ENCODE measurements at places on chromosomes 11 and 22.

DNA sequence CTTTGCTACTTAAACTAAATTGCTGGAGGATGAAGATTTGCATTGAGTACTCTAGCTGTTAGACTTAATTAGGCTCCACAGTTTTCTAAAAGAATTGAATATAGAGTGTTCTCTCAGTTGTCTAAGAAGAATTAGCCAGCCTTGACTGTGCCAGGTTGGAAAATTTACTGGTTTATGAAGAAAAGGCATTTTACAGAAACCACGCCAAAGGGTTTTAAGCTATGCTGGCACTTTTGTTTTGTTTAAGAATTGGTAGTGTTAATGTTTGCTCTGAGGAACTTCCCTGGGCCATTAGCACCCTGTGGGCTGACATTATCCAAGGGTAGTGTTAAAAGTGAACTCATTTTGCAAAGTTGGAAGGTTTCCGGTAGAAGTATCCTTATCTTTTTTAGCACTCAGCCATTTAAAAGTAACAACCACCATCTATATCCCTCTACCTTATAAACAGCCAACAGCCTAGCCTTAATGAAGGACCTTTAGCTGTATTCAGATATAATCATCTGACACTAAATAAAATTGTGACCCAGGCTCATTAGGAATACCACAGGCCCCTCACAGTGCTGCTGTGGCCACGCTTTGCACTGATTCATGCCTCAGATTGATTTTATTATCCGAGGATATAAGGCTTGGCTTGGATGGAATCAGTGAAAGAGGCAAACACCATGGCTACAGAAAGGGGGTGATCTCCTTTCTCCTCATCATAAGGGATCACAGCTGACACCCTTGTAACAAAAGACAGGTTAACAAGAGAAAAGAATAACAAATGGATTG, 158.9 kb downstream of the NCAM1 start:
- no peak for DNase-seq

GRCh38 chr11:8224161-8224591, 39.5 kb downstream of the LMO1 start:
- no peak for DNase-seq

DNA sequence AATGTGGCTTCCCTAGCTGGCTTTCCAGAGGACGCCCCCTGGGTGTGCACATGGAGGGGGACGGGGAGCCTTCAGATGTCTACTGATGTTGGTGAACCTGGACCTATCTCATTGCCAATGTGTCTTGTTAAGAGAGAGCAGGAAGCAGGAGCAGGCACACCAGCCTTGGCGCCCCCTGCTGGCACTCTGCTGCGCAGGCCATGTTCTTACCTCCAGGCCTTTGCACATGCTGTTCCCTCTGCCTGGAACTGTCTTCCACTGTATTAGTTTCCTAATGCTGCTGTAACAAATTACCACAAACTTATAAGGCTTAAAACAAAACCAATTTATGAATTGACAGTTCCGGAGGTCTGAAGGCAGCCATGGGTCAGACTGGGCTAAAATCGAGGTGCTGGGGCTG, 23.6 kb upstream of the MN1 start:
- no peak for DNase-seq

DNA sequence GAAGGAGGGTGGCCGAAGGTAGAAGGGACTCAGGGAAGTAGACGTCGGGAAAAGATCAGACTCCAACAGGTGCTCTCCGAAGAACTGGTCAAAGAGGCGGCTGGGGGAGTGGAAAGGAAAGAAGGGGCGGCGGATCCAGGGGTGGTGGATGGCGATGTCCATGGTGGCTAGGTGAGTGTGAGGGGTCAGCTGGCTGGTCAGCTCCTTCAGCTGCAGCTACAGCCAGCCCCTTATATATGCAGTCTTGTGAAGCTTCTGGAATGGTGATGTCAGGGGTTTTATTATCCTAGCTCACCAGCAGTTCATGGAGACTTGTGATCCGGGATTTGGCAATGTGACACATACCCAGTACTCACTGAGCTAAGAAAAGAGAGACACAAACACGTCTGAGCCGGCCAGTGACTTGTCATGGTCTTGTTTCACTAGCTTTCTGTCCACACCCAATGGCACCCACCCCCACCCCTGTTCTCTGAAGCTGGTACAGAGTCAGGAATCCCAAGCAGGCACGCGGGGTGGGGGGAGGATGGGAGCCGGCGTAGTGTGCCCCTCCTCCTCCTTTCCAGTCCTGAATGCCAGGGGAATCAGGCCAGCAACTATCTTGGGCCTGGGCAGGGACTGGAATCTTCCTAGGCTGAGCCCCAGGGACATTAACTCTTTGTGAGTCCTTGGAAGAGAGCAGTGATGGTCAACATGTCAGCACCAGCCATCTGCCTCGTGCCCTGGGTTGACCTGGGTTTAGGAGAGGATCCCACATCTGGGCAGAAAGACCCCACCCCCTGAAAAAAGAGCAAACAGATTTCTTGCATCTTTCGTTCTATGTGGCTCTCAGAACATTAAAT, at the start of gene CRYAB:
Gene CRYAB, minus strand, starts transcription at position 208 of the 839 bp plus-strand sequence. Its CDS starts 46 bp downstream, at position 162.
- no peak for DNase-seq

DNA sequence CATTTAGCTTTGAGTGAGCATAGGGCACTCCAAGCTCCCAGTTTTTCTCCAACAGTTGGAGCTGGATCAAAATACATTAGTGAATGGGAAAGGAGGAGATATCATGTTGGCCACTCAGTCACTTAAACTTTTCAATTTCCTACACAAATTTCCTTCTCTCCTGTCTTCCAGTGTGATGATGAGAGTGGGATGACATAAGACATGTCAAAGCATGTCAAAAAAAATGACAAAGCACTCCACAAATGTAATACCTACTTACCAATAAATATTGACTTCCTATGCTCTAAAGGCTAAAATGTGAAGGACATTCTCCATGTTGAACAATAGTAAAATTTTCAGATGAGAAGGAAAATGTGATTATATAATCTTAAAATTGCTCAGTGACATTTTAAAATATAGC, 1.5 kb upstream of the GRM5 start:
- DNase-seq = no peak

DNA sequence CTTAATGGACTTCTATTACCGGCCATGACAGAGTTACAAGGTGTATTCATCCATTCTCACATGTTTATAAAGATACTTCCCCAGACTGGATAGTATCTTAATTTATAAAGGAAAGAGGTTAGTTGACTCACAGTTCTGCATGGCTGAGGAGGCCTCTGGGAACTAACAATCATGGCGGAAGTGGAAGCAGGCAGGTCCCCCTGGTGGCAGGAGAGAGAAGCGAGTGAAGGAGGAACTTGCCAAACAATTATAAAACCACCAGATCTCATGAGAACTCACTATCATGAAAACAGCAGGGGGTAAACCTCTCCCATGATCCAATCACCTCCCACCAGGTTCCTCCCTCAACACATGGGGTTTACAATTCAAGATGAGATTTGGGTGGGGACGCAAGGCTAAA, 170.0 kb upstream of the PDGFD start:
- no peak for DNase-seq

- no peak for DNase-seq
Observed at GRCh38 chr22:21032868-21033688, 717 bp upstream of the SLC7A4 start.

DNA sequence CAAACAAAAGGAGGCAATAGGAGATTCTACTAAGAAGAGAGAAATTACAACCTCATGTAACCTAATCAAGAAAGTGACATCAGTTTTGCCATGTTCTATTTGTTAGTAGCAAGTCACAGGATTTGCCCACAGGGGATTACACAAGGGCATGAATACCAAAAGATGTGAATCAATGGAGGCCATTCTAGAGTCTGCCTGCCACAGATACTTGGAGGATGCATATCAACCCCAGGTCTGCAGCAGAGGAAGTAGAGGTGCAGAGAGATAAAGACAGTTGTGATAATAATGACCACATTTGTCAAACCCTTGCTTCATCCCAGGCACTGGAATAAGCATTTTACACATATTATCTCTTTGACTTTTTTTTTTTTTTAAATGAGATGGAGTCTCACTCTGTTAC, 2.4 kb upstream of the ASCC2 start:
- no peak for DNase-seq

GRCh38 chr22:36341640-36342041, 46.1 kb downstream of the MYH9 start:
- DNase-seq = no peak

DNA sequence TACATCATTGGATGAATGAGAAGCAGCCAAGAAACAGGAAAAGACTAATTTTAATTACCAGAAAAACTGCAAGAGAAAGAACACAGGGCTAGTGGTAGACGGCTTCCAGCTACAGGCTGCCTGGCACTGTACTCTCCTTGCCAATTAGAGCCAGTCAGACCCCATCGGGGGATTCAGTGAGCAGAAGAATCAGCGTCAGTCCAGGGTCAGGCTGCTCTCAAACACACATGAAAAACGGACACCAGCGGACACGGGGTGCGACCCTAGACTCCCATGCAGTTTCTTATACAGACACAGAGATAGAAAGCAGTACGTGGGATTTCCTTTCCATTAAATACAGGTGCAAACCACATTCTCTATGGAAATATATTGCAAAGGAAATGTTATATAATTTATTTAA, 1.1 kb upstream of the CNTN5 start:
- no peak for DNase-seq

- no peak for DNase-seq
Observed at GRCh38 chr11:132430429-132431062, 1060.1 kb downstream of the NTM start.

DNA sequence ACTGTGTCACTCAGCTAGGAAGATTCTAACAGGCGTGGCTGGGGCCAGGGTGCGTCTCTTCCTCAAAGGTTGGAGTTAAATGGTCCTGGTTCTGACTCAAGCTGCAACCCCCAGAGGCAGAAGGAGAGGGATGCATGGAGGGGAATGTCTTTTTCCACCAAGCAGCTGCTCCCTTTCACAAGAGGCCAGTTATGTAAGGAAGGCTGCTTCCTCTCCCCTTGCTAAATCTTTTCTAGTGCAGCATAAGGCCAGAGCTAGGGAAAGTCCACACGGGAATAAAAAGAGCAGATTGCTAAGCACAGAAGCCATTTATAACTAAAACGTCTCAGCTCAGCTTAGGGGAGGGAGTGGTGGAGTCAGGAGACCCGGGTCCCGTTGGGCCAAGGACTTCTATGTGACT, 10.0 kb downstream of the PVALB start:
- DNase-seq = no peak

- DNase-seq = no peak
Observed at GRCh38 chr11:70788248-70789022, 390.1 kb downstream of the CTTN start.
